ENCODE measurements at places on chromosomes 1 and 21. TPM values are rescaled to one million over a fixed set of nuclear protein-coding genes. Genes with fewer than 3 reads are reported as not detected.

Gene RXRG
- not detected for total RNA-seq

Gene TRIM63
- total RNA-seq: 0.30 TPM

Gene DYNLT5
- 0.65 TPM for total RNA-seq

Gene SLC44A5
- 2.2 TPM for total RNA-seq

Gene IFT25
- total RNA-seq: 16.0 TPM

Gene TPTE
- not detected for total RNA-seq

Gene CR1L
- total RNA-seq: not detected

Gene GPR3
- 0.20 TPM for total RNA-seq

Gene ZMYND12
- total RNA-seq: 1.3 TPM

Gene PADI2
- total RNA-seq: 0.53 TPM

Gene CADM3
- 0.33 TPM for total RNA-seq

Gene USP16
- total RNA-seq: 21.1 TPM

Gene VASH2
- total RNA-seq: 0.26 TPM

Measured in smooth muscle cell of the pulmonary artery (primary cell).